ENCODE measurements at places on chromosomes 16 and 17.
A peak's percentile ranks its signal among the peaks of the same experiment; 100 is the strongest.

DNA sequence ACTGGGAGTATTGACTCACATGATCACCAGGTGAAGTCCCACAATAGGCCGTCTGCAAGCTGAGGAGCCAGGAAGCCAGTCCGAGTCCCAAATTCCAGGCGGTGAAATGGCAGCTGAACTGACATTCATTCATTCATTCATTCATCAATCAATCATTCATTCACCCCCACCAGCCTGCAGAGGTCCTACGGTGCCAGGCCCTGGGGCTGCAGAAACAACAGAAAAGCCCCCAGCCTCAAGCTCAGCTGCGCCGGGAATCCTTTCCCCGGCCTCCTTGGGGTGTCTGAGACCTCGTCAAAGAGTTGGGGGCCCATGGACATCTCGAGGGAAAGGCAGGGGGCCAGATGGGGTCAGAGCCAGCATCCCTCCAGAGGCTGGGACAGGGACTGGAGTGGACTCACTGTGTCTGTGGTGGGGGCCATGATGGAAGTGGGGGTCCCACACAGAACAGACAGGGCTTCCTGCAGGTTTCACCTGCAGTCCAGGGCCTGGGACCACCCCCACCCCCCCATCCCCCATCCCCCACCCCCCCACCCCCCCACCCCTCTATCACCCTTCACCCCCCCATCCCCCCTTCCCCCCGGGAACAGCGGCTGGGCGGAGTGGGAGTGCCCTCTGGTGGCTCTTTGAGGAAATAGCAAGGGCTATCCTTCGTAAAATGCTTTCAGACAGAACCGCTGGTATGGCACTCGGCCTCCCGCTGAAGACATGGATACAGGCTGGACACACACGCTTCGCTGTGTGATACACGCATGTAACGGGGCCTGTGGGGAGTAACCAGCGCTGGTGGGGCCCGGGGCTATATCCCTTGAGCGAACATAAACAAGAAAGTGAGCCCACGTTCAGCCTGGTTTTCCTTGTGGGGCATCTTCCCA lies 8.5 kb upstream of the ZC3H18 start:
- H3K27ac ChIP-seq: no peak overlapping the region
- H3K27me3 ChIP-seq: peaks cover 13% of the 10 kb centered on the region
- no peak for DNase-seq
- no peaks in the 10 kb centered on the region for H3K4me1 ChIP-seq
- no peak overlapping the region for H3K4me3 ChIP-seq
- no peaks in the 10 kb centered on the region for H3K36me3 ChIP-seq

GRCh38 chr17:273981-274832 lies 78.4 kb downstream of the RPH3AL start:
- H3K27me3 ChIP-seq: no peaks in the 10 kb centered on the region
- no peaks in the 10 kb centered on the region for H3K36me3 ChIP-seq
- H3K27ac ChIP-seq: no peak overlapping the region
- no peak overlapping the region for H3K4me3 ChIP-seq

GRCh38 chr17:74210191-74211140 lies 2.9 kb upstream of the TTYH2 start:
- peak; percentile 61 for DNase-seq
- H3K27ac ChIP-seq: no peak overlapping the region
- H3K27me3 ChIP-seq: peaks cover 18% of the 10 kb centered on the region
- peaks cover 53% of the 10 kb centered on the region for H3K36me3 ChIP-seq

DNA sequence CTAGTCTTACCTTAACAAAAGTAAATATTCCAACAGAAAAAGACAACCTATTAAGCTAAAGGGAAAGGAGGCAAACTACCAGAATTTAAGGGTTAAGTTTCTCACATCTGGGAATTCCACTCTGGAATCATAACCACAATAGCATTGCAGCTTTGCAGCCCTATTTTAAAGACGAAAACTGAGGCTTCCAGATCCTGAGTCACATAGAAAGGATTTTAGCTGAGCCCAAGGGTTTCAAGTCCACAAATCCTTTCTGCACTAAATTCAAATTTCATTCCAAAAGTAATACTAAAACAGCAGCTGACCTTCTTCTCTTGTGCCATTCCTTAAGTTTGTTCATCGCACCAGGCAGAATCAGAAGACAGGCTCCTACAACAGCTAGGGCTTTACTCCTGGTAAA lies 17.8 kb downstream of the XYLT1 start:
- no peak overlapping the region for H3K27ac ChIP-seq
- H3K36me3 ChIP-seq: no peaks in the 10 kb centered on the region
- peaks cover 10% of the 10 kb centered on the region for H3K4me1 ChIP-seq
- no peak overlapping the region for H3K4me3 ChIP-seq

DNA sequence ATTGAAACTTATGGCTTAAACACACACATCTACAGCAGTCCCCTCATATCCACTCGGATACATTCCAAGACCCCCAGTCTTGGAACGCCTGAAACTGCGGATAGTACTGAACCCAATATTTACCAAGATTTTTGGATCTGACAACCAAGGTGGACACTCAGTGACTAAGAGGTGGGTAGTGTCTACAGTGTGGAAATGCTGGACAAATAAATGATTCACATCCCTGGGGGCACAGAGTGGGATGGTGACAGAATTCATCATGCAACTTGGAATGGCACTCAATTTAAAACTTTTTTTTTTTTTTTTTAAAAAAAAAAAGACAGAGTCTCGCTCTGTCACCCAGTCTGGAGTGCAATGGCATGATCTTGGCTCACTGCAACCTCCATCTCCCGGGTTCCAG lies 54.2 kb upstream of the TRAP1 start:
- H3K4me3 ChIP-seq: no peak overlapping the region
- no peak for DNase-seq
- no peaks in the 10 kb centered on the region for H3K27me3 ChIP-seq
- H3K27ac ChIP-seq: no peak overlapping the region

DNA sequence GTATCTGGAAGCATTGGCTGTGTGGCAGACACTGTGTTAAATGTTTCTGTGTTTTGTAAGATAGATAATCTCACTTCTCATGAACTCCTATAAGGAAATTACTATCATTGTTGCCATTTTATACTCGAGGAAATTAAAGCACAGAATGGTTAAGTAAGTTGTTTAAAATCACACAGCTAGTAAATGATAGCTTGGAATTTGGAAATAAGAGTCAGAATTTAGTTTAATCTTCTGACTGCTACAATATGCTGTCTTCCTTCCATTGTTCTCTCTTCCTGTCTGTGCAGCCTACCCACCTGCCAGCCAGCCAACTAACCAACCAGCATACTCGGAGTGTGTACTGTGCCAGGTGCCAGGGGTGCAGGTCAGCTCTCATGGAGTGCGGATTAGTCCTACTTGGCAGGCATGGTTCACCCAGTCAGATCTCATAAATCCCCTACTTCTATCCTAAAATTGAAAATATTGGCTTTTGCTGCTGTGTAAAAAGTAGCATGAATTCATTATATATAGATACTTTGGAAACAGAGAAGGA lies 79.9 kb upstream of the LGALS9 start:
- H3K27me3 ChIP-seq: no peaks in the 10 kb centered on the region
- H3K4me3 ChIP-seq: no peak overlapping the region
- no peaks in the 10 kb centered on the region for H3K4me1 ChIP-seq
- no peaks in the 10 kb centered on the region for H3K36me3 ChIP-seq
- H3K27ac ChIP-seq: no peak overlapping the region

GRCh38 chr17:10649602-10650001 lies 7.5 kb downstream of the MYH3 start:
- DNase-seq: no peak
- peaks cover 3% of the 10 kb centered on the region for H3K36me3 ChIP-seq
- H3K27me3 ChIP-seq: no peaks in the 10 kb centered on the region
- H3K4me1 ChIP-seq: no peaks in the 10 kb centered on the region
- H3K27ac ChIP-seq: no peak overlapping the region

DNA sequence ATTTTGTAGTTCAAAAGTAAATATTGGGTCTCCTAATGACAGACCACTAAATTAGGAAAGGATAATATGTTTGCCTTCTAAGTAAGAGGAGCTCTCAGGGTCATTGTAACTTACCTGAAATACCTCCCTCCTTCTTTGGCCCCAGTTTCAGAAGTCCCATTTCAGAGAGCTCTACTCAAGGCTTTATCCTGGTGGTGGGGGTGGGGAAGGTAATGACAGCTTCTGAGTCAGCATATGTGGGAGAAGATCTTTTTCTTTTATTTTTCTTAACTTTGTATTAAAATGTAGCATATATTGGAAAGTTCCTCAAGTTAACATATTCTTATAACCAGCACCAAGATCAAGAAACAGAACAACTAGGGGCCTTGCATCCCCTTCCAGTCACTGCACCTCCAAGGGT lies 16.9 kb upstream of the GINS3 start:
- no peak for DNase-seq
- no peak overlapping the region for H3K27ac ChIP-seq
- no peaks in the 10 kb centered on the region for H3K36me3 ChIP-seq
- no peaks in the 10 kb centered on the region for H3K4me1 ChIP-seq

DNA sequence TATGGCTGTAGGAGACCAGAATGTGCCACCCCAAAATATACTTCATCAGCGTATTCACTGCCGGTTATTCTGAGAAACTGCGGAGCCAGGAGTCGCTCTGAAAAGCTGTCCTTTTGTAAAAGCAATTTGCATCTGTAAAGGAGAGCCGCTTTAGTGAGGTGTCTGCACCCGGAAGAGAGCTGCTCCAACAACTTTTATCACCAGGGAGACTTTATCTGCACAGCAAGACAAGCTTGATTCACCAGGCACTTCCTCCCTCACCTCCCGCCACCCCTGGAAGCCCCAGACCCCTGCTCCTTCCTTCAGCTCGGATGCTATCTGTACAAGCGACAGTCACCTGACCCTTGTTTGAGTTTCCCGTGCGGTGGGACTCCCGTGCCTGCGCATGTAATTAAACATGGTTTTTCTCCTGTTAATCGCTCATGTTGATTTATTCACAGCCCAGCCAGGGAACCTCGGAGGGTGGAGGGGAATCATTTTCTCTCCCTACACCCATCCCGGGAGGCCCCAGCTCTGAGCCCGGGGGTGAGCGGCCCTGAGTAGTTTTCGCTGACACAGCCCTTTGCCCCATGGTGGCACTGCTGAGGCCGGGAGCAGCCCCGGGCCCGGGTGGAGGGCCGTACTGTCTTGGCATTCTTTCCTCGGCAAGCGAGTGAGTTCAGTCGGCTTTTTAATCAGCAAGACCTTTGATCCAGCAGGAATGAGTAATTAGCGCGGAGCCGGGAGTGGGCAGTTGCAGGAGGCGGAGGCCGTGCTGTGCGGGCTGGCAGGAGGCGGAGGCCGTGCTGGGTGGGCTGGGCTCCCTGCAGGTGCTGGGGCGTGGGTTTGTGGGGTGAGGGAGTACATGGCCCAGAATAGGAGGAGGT lies 222.7 kb upstream of the CIBAR2 start:
- peak; percentile 78 for DNase-seq
- H3K4me3 ChIP-seq: peak overlapping the region; percentile 33
- H3K36me3 ChIP-seq: no peaks in the 10 kb centered on the region
- H3K27me3 ChIP-seq: peaks cover 14% of the 10 kb centered on the region
- H3K27ac ChIP-seq: peak overlapping the region; percentile 61

- no peak for DNase-seq
- H3K4me1 ChIP-seq: peaks cover 7% of the 10 kb centered on the region
- H3K27me3 ChIP-seq: peaks cover 5% of the 10 kb centered on the region
- H3K4me3 ChIP-seq: no peak overlapping the region
- no peaks in the 10 kb centered on the region for H3K36me3 ChIP-seq
- no peak overlapping the region for H3K27ac ChIP-seq
Measured at GRCh38 chr16:23145608-23146007, 3.6 kb downstream of the USP31 start.

- H3K4me1 ChIP-seq: peaks cover 54% of the 10 kb centered on the region
- H3K27me3 ChIP-seq: no peaks in the 10 kb centered on the region
- peak within 1 kb of the TSS; percentile 30 for H3K4me3 ChIP-seq
- H3K27ac ChIP-seq: peak within 1 kb of the TSS; percentile 94
Measured at GRCh38 chr16:29678691-29679267, at the start of gene QPRT. Gene QPRT, plus strand, starts transcription at chr16:29679180. Its CDS starts 18 bp downstream, at chr16:29679198.

- DNase-seq: peak; percentile 46
- H3K27me3 ChIP-seq: no peaks in the 10 kb centered on the region
- H3K4me3 ChIP-seq: no peak overlapping the region
- H3K36me3 ChIP-seq: no peaks in the 10 kb centered on the region
- peaks cover 18% of the 10 kb centered on the region for H3K4me1 ChIP-seq
Measured at GRCh38 chr16:53068423-53068833, 13.6 kb downstream of the CHD9 start.

DNA sequence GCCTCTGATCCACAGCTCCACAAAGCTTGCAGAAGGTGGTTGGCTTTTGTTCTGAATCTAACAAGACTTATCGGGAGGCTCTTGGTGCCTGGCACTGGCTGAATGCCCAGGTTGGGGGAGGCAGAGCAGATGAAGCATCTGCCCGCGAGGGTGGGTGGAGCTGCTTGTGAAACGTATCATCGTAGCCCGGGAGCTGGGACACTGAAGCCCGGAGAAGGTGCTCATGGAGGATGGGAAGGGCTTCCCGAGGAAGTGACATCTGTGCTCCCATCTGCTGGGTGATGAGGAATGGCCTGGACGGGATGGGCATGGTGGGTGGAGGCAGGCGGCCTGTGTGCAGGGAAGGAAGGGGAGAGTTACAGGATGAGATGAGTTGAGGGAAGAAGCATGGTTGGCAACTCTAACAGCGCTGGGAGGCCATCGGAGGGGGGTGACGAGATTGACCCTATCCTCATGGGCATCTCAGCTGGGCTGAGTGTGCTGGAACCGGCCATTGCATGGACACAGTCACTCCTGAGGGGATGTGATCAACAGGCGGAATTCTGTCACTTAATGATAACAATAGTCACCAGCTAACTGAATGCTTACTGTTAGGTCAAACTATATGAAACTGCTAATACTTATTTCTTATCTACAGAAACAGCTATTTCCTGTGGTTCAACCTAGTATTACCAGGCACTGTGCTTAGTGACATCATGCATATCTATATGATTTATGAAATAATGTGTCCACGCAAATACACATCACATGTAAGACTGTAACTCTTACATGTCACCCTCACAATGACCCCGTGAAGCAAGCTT lies 102.7 kb downstream of the ABCC6 start:
- no peak overlapping the region for H3K4me3 ChIP-seq
- H3K4me1 ChIP-seq: peaks cover 4% of the 10 kb centered on the region
- H3K27ac ChIP-seq: peak overlapping the region; percentile 55
- no peaks in the 10 kb centered on the region for H3K27me3 ChIP-seq

DNA sequence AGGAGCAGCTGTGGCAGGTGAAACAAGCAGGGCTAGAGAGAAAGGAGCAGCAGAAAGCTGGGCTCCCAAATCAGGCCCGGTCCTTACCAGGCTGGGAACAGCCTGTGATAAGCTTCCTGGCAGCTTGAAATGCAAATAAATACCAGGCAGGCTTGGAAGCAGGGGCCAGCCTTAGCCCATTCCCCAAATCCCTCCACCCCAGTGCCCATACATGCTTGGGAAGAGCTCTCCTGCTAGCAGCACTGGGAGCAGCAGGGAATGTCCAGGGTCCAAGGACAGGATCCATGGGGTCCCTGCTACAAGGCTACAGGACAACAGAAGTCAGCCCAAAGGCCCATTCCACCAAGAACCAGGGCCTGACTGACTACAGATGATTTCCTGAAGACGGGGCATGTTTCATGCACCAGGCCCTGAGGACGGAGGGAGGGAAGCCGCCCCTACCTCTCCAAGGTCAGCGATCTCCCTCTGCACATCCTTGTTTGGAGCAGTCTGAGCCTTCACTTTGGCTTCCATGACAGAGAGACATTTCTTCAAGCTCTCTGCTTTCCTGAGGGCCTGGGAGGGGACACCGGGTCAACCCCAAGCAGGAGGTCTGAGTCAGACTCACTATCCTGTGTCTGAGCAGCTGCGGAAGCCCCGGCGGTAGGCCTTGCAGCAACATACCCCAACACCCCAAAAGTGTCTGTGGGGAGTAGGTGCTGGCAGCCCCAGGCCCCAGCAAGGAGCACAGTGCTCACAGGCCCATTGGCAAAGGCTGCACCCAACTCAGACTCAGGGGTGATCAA lies 2.6 kb upstream of the EXOSC6 start:
- no peak overlapping the region for H3K27ac ChIP-seq
- H3K27me3 ChIP-seq: no peaks in the 10 kb centered on the region
- H3K36me3 ChIP-seq: peaks cover 69% of the 10 kb centered on the region

GRCh38 chr16:10218490-10219206 lies 36.4 kb upstream of the GRIN2A start:
- H3K36me3 ChIP-seq: no peaks in the 10 kb centered on the region
- H3K4me3 ChIP-seq: no peak overlapping the region
- H3K27me3 ChIP-seq: no peaks in the 10 kb centered on the region
- no peak overlapping the region for H3K27ac ChIP-seq
- DNase-seq: peak; percentile 34
